ENCODE measurements at places on chromosomes 7 and 10. TPM values are rescaled to one million over a fixed set of nuclear protein-coding genes. Genes with fewer than 3 reads are reported as not detected.

The MMRN2 gene
- not detected for polyA plus RNA-seq

The PLEKHS1 gene
- polyA plus RNA-seq, result not detected

The EBLN1 gene
- not detected for polyA plus RNA-seq

The SPDYE1 gene
- polyA plus RNA-seq, result 0.10 TPM

The SYPL1 gene
- 200 TPM for polyA plus RNA-seq

The SNX10 gene
- 112 TPM for polyA plus RNA-seq

The H2BK1 gene
- not detected for polyA plus RNA-seq

The HKDC1 gene
- 0.43 TPM for polyA plus RNA-seq

The STAG3 gene
- polyA plus RNA-seq, result 61.5 TPM

The PPIF gene
- 20.8 TPM for polyA plus RNA-seq

Measured in IgD-negative memory B cell (primary cell).